ENCODE measurements at places on chromosomes 6 and 20.

DNA sequence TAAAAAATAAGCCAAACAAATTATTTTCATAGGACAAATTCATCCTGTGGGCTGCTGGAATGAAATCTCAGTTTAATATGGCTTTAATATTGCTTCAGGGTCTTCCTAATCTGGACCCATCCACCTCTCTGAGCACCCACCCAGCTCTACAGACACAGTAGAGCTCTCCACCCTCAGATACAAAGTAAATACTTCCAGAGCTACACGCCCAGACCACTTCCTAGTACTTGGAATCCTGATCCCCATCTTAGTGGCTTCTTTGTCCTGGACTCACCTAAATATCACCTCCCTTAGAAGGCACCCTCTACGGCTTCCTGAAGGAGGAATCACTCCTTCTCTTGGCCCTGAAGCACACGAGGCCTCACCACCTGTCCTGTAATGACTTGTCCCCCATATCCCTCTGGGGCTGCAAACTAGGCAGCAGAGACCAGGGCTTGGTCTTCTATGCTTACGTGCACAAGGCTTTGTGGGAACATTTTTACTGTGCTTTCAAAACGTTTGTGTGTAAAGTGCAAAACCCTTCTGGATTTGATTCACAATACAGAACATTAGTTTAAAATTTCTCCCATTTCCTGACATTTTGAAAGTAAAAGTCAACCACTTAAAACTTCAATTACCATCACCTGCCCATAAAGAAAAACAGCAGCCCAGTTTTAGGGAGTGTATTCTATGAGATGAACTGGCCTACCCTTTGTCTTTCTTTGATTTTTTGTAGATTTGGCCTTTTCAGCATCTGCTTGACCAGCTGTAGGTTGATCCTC lies 2.4 kb downstream of the CTCFL start:
- no peak for DNase-seq

- no peak for DNase-seq
These were observed 1106.4 kb upstream of the CITED2 start for GRCh38 chr6:140480852-140481251.

- DNase-seq: peak; percentile 55
These were observed at the start of gene TAGAP for GRCh38 chr6:159044899-159045727. TSS of gene TAGAP (minus strand) at chr6:159044991. CDS start at chr6:159044146, 845 bp downstream.

- DNase-seq: no peak
These were observed 33.9 kb downstream of the SCAF8 start for GRCh38 chr6:154767003-154767723.

- DNase-seq: no peak
These were observed 3.8 kb downstream of the COL12A1 start for GRCh38 chr6:75201901-75202672.

DNA sequence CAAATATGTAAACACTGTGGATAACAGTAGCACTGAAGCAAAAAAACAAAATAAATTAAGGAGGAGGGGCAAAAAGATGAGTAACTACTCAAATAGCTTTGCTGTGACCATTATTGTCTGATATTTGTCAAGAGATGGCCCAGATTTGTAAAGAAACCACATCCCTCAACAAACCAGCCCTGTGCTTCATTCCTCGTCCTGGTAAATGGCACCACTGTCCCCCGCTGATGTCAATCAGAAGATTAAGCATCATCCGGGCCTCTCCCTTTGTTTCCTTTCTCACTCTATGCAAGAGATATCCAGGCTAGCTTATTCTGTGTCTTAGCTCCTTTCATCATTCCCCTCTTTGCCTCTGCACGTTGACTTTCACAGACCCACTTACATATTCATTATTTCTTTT lies 259.0 kb downstream of the SYNE1 start:
- no peak for DNase-seq

DNA sequence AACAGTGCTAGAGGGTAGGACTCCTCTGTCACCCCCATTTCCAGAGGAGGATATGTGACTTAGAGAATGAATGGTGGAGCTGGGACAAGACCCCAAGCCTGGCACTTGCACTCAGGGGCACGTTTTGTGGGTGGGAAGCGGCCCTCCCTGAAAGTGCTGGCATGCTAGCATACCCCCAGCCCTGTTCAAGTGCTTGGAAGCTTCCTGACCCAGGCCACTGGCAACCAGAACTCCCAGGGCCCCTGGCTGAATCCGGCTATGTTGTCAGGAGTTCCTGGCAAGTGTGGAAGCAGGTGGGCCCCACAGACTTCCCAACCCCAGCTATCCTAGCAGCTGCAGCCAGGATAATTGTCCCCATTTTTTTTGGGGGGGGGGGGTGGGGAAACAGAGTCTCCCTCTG lies 35.6 kb upstream of the TGM2 start:
- DNase-seq: no peak

- no peak for DNase-seq
These were observed 11.7 kb downstream of the TFEB start for GRCh38 chr6:41723530-41724227.

DNA sequence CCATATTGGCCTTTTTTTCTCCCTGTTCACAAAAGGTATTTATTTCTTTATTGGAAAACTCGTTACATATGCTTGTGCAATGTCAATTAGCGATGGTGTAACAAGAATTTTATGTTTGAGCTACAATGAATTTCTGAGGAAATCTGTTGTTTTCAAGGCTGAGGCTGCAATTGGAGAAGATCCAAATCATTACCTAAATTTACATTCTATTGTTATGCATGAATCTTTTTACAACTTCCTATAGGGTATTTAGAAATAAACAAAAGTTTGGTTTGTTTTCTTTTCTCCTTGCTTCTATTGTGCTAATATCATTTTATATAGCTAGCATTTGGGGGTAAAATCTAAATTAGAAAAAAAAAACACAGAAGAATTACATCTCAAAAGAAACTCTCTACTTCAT lies 34.7 kb upstream of the NKAIN2 start:
- no peak for DNase-seq

DNA sequence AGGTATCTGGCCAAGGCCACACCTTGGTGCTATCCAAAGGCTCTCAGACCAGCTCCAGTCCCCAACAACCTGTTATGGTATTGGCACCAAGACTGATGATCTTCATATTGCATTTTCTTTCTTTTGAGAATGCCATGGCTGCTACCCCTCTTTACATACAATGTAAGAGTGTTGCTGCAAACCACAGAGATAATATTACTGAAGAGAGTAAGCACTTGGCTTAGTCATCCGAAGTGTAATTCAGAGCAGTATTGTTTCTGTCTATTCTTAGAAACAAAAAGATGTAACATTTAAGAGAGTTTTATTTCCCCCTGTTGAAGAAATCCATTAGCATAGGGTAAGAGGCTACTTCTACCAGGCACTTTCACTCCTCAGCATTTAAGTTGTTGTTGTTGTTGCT lies 212.5 kb downstream of the C6orf118 start:
- DNase-seq: no peak

DNA sequence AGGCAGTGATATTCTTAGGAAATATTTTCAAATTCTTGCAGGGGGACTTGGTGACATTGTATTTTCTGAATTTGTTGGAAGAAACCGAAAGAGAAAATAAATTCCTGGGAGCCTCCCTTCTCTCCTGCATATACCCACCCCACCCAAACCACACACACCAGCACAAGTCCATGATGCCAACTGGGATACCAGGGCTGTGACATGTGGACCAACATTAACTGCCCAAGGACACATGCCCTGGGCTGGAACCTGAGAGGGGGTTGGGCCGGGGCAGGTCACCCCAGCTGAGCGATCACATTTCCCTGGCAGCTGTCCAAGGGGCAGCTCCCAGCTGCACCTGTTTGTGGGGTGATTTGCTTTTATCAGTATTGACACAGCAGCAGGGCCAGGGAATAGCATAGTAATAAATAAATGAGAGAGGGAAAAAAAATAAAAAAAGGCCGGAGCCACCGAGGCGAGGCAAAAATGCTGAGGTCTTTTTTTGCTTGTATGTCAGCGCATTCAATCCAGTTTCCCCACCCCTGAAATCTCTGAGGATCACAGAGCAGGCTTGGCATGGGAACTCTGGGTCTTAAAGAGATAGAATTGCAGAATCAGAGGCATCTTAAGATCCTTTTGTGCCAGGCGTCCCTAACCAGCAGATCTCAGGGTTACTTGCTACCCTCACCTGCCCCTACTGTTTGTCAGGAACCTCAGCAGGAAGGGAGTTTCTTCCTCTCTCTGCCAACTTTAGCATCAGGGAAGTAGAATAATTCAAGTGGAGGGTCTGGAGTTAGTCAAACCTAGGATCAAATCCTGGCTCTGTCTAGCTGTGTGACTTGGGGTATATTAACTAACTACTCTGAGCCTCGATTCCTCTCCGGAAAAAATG lies 66.5 kb upstream of the PIM1 start:
- no peak for DNase-seq

DNA sequence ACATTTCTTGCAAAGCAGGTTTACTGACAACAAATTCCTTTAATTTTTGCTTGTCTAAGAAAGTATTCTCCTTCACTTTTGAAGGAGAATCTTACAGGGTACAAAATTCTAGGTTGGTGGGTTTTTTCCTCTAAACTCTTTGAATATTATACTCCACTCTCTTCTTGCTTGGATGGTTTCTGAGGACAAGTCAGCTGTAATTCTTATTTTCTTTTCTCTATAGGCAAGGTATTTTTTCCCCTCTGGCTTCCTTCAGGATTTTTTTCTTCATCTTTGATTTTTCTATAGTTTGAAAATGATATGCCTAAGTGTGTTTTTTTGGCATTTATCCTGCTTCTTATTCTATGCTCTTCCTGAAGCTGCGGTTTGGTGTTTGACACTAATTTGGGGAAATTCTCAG lies 112.5 kb upstream of the HIVEP1 start:
- no peak for DNase-seq

DNA sequence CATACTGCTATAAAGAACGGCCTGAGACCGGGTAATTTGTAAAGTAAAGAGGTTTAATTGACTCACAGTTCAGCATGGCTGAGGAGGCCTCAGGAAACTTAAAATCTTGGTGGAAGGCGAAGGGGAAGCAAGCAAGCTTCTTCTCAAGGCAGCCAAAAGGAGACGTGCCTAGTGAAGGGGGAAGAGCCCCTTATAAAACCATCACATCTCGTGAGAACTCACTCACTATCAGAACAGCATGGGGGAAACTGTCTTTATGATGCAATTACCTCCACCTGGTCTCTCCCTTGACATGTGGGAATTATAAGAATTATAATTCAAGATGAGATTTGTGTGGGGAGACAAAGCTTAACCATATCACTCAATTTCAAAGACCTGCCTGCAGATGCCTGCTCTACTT lies 447.0 kb downstream of the EYS start:
- no peak for DNase-seq

DNA sequence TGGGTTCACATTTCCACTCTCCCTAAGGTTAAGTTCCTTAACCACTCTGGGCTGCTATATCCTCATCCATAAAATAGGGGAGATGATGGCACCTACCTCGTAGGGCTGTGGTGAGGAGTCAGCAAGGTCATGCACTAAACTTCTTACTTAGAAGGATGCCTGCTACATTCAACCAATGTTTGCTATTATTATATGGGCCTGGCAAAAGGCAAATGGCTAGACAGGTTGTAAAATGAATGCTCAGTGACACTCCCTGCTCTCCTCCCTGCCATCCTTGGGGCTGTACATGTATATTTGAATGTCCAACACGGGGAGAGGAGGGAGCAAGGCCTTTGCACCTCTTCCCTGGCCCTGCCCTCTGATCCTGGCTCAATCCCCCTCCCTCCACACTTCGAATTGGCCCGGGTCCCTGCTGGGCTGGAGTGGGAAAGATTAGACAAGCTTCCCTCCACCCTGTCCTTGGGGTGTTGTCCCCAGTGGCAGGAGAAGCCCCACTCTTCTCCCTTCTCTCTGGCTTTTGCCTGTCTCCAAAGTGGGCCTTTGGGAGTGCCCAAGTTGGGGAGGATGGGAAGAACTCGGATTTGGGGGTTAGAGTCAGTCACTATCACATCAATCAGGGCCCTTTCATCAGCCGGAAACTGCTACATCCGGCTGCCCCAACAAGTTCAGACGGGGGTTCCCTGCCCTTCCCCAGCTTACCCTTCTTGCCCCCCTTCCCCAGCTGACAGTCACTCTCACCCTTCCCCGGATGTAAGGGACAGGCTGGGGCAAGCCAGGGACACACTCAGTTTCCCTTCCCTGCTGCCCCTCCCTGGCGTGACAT lies 36.3 kb upstream of the VEGFA start:
- no peak for DNase-seq

GRCh38 chr6:214428-214827 lies 77.9 kb upstream of the DUSP22 start:
- DNase-seq: no peak

GRCh38 chr6:107490566-107491137 lies 735 bp downstream of the SOBP start:
- no peak for DNase-seq

- DNase-seq: no peak
These were observed 28.9 kb upstream of the RREB1 start for GRCh38 chr6:7078856-7079255.

DNA sequence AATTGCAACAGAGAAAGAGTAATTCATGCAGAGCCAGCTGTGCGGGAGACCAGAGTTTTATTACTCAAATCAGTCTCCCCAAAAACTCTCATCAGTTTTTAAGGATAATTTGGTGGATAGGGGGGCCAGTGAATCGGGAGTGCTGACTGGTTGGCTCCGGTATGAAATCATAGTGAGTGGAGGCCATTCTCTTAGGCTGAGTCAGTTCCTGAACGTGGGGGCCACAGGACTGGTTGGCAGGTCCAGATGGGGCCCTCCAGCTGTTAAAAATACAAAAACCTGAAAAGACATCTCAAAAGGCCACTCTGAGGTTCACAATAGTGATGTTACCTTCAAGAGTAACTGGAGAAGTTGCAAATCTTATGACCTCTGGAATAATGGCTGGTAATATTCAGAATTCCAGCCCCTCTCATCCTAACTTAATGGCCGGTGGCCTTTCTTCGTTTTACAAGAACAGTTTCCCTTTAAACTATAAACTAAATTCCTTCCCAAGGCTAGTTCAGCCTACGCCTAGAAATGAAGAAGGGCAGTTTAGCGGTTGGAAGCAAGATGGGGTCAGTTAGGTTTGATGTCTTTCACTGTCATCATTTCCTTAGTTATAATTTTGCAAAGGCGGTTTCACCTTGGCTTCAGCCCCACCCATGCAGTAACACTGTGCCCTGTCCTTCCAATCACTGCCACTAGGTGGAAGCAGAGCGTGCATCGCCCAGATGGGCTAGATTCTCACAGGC lies 6.8 kb upstream of the MICA start:
- DNase-seq: peak; percentile 83

- DNase-seq: no peak
These were observed 90.4 kb downstream of the PLEKHG1 start for GRCh38 chr6:150689900-150690590.

GRCh38 chr6:115071962-115072361 lies 729.1 kb upstream of the HS3ST5 start:
- DNase-seq: no peak

DNA sequence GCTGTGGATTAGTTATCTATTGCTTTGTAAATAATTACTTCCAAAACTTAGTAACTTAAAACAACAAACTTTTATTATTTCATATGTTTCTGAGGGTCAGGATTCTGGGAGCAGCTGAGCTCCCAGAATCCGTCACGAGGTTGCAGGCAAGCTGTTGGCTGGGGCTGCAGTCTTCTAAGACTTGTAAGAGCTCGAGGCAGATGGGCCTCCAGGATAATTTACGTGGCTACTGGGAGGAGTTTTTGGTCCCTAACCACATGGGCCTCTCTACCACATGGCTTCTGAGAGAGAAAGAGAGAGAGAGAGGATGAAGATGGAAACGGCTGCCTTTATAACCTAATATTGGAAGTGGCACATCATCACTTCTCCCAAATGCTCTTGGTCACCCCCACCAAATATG lies 64.9 kb upstream of the SULF2 start:
- no peak for DNase-seq

GRCh38 chr6:35165630-35166071 lies 24.5 kb upstream of the TCP11 start:
- no peak for DNase-seq

Measured in activated naive CD4-positive, alpha-beta T cell (primary cell).